ENCODE measurements at places on chromosomes 1 and 21.

- no peak for DNase-seq
Observed at GRCh38 chr1:3697810-3698209, 45.5 kb downstream of the TP73 start.

- DNase-seq: no peak
Observed at GRCh38 chr1:225471453-225472301, 43.8 kb upstream of the LBR start.

DNA sequence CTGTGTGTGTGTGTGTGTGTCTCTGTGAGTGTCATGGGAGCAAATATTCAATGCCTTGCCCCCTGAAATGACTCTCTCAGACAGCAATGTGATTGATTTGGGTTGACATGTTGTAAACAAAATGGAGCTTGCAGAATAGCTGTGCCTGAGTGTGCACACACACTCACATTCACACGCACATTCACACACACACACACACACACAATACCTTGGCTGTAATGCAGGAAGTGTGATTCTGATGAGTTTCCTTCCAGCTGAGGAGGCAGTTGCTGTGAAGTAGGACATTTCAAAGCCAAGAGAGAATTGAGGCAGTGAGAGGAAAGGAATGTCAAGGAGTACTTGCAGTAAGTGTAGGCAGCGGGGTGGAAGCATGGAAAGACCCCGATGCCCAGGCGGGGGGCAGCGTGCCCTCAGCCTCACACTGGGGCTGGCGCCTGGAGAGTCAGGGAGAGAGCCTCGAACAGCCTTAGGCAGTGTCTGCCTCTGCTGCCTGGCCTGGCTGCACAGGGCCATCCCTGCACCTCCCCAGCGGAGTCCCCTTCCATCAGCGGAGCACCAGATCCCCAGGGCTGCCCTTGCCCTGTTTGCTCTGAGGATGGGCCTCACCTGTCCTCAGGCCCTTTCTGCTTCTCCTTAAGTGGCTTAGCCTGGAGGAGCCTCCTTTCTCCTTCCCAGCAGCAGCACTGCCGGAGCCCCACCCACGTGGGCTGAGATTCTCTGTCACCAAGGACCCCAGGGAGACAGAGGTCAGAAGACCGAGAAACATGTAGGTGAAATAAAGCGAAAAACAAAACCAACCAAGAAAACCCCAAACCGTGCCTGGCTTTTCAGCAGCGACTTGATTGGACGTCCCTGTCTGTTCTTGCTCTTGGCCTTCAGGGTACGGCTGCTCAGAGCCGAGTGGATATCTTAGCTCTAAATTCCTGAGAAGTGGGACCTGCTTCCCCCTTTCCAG is 9.2 kb downstream of the VASH2 start:
- DNase-seq: no peak

- DNase-seq: no peak
Observed at GRCh38 chr1:201767339-201767738, 61.6 kb upstream of the IPO9 start.

DNA sequence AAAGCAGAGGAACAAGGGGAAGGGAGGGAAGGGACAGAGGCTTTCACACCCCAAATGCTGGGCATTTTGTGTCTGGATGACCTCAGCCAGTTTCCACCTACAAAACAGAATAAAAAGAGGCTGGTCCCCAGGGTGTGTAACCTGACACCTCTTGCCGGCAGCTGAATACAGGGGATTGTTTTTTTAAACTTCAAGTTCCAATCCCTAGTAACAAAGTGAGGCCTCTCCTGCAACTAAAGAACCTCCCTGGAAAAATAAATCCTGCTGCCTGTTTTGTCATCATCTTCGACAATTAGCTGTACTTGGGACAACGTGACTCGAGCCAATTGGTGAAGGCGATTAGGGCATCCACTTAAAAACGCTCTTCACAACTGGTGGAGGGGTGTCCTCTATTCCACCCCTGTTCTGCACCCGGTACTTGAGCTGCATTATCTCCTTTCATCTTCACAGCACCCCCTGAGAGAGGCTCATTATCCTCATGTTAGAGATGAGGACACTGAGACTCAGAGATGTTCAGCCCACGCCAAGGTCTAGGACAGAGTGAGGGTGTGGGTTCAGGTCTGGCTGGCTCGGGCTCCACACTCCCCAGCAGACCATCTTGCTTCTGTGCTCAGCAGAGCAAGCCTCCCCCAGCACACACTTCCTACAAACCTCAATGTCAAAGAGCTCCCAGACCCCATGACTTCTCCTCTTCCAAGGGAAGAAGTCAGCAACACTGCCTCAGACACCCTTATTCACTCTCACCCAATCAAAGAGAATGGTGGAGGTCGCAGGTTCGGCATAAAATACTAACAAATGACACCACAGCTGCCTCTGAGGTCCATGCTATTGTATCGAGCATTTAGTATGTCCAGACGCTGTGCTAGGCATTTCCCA is 15.2 kb downstream of the ITPKB start:
- DNase-seq: no peak

DNA sequence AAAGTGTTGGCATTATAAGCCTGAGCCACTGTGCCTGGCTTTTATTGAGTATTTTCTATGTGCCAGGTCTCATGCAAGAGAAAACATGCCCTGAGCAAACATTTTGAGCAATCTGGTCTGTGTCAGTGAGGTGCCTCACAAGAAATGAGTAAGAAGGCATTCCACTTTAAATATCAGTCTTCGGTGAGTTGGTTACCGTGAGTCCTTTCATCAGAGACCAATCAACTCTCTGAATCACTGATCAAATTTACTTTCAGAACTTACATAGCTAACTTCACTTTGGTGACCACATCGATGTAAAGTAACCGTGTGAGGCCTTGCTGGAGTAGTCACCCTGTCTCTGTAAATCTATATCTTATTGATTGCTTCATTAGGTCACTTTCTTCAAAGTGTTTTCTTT is 14.3 kb upstream of the DDX59 start:
- DNase-seq: no peak

DNA sequence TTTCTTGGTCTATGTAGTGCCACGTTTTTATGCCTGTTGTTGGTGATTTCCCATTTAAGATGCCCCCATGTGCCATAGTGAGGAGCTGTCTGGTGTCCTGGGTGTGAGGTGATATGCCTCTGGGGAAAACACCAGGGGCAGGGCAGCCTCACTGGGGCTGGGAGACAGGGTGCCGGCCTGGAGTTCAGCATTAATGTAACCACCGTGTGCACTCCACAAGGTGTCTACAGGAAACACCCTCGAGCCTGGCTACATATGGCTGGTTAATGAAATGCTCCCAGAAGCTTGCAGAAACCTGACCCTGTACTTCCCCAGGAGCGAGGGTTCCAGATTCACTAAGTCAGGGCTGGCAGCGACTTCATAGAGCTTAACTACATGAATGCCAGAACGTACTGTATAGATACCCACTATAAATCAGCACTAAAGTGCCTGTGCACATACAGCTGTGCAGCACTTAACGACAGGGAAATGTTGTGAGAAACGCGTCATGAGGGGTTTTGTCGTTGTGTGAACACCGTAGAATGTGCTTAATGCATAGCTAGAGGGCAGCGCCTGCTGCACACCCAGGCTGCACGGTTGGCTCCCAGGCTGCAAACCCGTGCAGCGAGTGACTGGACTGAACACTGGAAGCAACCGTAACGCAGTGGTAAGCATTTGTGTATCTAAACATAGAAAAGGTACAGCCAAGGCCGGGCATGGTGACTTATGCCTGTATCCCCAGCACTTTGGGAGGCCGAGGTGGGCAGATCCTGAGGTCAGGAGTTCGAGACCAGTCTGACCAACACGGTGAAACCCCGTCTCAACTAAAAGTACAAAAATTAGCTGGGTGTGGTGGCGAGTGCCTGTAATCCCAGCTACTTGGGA is 10.4 kb downstream of the TFF2 start:
- no peak for DNase-seq

DNA sequence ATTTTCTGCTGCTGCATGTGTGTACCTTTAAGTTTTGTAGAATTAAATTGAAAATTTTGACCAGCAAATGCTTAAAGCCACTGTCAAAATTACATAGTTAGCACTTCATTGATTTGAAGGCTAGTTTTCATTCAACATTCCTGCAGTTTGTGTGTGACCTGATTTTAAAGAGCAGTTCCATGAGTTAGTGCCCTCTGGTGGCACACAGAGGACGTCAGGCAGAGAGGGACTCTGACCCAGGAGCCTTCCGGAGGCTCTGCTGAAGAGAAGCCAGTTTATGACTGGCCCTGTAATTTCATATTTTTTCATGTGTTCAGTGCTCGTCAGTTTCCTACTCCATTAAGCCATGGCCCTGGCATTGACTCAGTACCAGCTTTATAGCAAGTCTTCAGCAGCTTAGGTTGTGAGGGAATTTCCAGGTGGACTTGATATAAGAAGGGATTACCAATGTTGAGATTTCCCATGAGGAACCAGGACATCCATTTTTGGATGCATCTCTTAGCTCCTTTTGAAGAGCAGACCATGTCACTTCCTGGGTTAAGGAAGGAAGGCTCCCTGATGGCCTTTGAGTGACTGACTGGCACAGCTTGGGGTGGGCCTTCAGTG is 104.7 kb downstream of the CAMTA1 start:
- DNase-seq: no peak

- no peak for DNase-seq
Observed at GRCh38 chr1:66693856-66694255, 58.4 kb upstream of the DYNLT5 start.

DNA sequence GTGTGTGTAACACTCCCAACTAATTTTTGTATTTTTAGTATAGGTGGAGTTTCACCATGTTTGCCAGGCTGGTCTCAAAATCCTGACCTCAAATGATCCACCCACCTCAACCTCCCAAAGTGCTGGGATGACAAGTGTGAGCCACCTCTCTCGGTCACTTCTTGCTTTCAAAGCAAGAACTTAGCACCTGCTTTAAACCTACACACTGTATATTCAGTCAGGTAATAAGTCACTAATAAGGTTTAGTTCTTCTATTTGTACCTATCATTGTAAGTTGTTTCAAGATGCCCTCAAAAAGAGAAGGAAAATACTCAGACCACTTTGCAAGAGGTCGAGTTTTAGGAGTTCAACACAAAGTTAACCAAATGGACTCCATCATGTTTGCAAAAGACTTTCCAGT is 431.3 kb downstream of the MRPL39 start:
- no peak for DNase-seq

DNA sequence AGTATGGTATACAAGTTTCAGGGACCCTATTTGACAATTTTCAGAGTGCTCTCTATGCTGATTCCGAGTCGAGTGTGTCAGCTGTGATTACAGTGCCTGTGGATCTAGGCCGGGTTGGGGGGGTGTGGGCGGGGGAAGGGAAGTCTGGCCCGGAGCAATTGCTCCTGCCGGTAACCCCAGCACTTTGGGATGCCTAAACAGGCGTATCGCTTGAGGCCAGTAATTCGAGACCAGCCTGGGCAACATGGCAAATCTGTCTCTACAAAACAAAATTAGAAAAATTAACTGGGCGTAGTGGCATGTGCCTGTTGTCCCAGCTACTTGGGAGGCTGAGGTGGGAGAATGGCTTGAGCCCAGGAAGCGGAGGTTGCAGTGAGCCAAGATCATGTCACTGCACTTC is 1.6 kb upstream of the IL10RB start:
- DNase-seq: no peak

GRCh38 chr1:37730376-37730775 is 34.5 kb downstream of the EPHA10 start:
- DNase-seq: no peak

DNA sequence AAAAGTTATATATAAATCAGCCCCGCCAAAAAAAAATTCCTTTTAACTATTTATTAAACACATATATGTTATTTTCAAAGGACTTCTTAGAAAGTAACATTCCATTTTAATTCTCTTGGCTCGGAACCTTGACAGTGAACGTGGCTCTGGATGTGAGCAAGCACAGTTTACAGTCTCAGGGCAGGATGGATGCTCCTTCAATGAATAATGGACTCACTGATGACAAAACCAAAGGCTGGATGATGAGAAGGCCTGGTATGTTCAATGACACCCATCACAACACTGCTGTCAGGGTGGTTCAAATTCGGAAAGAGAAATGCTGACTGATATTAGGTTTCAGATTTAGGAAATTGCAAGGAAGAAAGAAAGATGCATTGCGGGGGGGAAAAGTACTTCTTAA is 148.8 kb downstream of the SIPA1L2 start:
- DNase-seq: no peak

DNA sequence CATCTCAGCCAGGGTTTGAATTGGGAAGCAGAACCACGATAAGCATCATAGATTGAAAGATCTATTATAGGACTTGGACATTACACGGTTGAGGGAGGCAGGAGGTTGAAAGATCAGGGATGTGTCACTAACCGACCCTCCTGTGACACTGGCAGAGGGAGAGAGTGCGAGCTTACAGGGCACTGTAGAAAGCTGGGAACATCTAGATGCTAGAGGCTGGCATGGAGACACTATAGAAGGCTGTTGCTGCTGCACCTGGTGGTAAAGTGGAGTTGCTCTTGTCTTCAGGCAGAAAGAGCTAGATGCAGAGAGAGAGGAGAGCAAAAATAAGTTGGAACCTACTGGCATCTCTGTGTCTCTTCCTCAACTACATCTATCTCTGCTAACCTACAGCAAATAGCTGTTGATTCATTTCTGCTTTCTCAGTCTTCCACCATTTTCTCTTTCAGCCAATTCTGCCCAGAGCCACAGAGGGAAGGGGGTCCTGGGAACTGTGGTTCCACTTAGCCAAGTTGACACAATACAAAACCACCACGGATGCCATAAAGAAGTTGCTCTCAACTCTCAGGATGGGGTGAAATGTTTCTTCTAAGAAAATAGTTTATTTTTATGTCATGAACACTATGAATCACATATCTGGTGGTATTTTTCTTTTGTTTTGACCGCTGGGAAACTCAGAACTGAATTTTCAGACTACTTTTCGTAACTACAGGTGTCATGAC is 155.9 kb downstream of the ZNF281 start:
- DNase-seq: no peak

DNA sequence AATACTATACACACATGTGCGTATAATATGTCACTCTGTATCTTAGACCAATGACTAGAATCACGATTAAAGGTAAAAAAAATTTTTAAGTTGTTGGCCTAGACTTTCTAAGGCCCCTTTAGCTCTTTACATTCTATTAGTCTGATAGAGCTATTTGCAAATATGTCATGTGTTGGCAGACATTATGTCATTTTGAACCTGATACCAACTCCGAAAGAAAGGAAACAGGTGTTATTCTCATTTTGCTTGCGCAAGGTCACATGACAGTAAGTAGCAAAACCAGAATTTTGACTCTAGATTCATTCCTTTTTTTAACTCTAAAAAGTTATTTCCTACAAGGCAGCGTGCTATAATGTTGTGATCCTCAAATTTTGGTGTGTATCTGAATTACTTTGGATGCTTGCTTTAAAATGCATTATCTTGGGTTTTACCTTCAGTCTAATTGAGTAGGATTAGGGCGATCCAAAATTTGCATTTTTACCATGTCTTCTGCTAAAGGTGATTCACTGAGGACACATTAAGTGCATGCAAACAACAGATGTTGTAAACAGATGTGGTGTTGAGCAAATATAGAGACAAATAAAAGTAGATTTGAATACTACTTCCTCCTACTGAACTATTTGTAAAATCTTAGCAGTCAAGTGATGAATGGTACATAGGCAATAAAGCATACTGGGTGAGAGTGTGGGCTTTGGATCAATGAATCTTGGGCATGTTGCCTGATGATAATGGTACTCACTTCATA is 63.5 kb upstream of the KIAA1614 start:
- DNase-seq: no peak

GRCh38 chr1:81802707-81803430 is 2.1 kb downstream of the ADGRL2 start:
- no peak for DNase-seq

- DNase-seq: no peak
Observed at GRCh38 chr1:209430821-209431259, 152.7 kb upstream of the CAMK1G start.

- peak; percentile 33 for DNase-seq
Observed at GRCh38 chr1:244918421-244919319, 54.3 kb upstream of the HNRNPU start.

- DNase-seq: no peak
Observed at GRCh38 chr1:65097076-65097475, 50.9 kb upstream of the AK4 start.
